ENCODE measurements at places on chromosomes 4 and X.

DNA sequence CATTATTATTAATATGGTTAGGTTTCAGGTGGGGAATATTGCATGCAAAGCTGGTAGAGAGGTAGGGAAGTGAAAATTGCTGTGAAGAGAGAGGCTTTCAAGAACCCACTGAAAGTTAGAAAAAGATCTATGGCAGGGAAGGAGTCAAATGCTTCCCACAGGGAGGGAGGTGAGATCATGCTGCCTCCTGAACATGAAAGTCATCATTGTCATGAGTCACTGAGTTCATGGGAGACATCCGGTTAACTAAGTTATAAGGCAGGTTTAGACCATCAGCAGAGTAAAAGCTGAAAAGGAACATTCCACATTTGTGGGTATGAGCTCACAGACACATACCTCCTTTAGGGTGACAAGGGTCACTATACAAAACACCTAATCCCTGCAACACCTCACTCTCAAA is 16.2 kb downstream of the GATB start:
- DNase-seq = no peak

DNA sequence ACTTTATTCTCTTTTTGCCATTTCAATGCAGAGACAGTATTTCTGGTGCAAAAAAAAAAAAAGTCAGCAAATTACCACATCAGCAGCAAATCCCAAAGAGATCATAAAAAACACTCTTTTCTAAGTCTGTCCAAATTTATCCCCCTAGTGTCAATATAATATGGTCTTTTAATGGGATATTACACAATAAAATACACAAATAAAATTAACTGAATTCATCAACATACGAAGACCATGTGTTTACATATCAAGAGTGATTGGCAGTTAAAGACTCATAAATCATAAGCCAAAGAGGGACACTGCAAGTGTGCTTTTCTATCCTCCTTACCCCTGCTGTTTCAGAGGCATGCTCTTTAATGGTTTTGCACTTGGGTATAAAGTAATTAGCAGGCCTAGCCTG is 340.2 kb upstream of the DKK2 start:
- no peak for DNase-seq

DNA sequence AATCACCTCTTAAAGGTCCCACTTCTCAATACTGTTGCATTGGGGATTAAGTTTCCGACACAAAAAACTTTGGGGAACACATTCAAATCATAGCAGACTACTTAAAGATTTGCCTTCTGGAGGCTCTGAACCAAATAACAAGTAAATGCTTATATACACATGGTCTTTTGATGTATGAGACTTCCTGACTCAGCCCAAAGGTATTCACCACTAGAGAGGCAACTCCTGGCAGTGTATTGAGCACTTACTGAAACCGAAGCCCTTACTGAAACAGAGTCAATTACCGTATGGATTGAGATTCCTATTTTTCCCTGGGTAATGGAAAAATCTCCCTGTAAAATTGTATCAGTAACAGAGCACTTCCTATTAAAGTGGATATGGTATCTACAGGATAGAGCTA is 45.4 kb downstream of the ZCCHC13 start:
- no peak for DNase-seq

GRCh38 chr4:4730249-4730648 is 129.2 kb upstream of the MSX1 start:
- no peak for DNase-seq

- DNase-seq = no peak
These were observed 24.9 kb downstream of the PALLD start for GRCh38 chr4:168521721-168522120.

DNA sequence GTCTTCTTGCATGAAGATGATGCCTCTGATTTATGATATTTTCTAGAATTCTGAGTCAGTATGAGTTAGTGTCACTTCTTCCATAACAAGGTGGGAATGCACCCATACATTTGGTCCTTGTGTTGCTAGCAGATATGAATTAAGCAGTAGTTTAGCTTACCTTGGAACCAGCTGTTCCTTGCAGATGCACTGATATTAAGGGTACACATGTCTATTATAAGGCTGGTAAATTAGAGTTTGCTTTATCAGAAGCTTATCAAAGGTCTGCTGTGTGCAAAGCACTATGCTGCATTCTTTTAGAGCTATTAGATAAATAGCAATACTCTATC is 36.5 kb downstream of the AFF1 start:
- no peak for DNase-seq

GRCh38 chrX:6685489-6685888 is 150.6 kb upstream of the VCX3A start:
- no peak for DNase-seq

- DNase-seq = no peak
These were observed 183.7 kb downstream of the SOWAHB start for GRCh38 chr4:76714226-76714625.

DNA sequence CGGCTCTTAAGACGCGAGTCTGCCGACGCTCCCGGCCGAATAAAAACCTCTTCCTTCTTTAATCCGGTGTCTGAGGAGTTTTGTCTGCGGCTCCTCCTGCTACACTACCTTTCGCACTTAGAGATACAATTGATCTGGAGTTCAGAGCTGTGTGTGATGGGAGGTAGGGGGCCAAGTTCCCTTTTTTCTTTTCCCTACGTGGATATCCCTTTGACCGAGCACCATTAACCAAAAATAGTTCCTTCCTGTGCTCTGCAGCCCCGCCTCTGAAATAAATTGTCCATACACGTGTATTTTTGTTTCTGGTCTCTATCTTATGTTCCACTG is 555 bp upstream of the PGM2 start:
- no peak for DNase-seq

DNA sequence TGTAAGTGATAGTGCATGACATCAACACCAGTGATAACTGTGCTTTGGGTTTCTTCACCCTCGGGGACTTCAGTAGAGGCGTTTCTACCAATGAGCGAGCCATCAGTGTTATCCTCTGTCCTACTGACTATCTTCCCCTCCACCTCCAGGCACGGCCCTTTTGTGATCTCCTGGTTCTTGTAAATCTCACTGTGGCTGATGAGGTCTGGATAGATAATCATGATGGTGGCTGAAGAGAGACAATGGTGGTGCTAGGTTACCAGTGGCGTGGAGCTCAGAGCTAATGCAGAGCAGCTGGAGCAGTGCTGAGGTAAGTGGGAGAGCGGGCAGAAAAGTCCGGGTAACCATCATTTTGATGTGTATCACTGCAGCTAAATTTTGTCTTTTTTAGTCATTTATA is 816.6 kb downstream of the GLUD2 start:
- no peak for DNase-seq

GRCh38 chrX:20309806-20310205 is 43.1 kb upstream of the RPS6KA3 start:
- no peak for DNase-seq

DNA sequence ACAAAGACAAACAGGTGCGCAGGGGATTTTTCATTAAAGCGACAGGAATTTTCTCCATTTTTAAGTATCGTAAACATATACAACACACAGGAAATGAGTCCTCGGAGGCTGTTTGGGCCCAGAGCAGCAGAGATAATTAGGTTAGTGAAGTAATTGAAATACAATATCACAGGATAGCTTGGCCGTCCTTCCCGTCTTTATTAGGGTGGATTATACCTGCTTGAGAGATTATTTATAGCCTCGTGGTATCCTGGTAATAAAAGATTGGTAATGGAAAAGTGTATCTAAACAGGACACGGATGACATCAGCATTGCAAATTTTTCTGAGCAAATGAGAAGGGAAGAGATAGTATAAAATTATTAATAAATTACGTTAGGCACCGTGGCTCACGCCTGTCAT is 68.2 kb downstream of the CRLF2 start:
- DNase-seq = no peak

- DNase-seq = peak; percentile 18
These were observed 127.1 kb downstream of the FBXO8 start for GRCh38 chr4:174156239-174156826.

GRCh38 chrX:31213941-31214340 is 142.1 kb upstream of the FTHL17 start:
- DNase-seq = peak; percentile 40

DNA sequence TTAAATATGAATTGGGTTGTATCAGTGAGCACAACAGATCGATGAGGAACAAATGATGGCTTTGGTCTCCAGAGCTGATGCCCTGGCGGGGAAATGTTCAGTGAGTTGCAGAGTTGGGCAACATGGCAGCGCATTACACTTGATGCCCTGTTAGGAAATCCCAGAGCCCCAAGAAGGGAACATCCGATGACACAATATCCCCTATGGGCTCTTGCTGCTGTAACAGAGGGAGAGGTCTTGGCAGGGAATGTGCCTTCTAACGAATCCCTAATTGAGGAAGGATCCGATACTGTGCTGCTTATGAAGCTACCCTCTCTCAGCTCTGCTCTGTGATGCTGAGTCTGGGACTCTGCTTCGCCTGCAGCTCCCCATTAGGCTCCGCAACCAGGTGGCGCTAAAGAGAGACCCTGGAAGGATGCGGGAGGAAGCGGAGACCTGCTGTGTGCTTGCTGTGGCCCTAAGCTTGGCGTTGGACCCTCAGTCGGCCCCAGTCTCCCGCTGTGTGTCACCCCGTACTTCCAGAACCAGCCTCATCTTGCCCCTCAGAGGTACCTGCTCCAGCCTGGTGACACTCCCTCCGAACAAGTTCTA is 38.9 kb downstream of the PDHA1 start:
- peak; percentile 36 for DNase-seq

- no peak for DNase-seq
These were observed 3.1 kb downstream of the CT45A10 start for GRCh38 chrX:135890087-135890585.

GRCh38 chr4:96035727-96036126 is 195.8 kb downstream of the PDHA2 start:
- DNase-seq = no peak

DNA sequence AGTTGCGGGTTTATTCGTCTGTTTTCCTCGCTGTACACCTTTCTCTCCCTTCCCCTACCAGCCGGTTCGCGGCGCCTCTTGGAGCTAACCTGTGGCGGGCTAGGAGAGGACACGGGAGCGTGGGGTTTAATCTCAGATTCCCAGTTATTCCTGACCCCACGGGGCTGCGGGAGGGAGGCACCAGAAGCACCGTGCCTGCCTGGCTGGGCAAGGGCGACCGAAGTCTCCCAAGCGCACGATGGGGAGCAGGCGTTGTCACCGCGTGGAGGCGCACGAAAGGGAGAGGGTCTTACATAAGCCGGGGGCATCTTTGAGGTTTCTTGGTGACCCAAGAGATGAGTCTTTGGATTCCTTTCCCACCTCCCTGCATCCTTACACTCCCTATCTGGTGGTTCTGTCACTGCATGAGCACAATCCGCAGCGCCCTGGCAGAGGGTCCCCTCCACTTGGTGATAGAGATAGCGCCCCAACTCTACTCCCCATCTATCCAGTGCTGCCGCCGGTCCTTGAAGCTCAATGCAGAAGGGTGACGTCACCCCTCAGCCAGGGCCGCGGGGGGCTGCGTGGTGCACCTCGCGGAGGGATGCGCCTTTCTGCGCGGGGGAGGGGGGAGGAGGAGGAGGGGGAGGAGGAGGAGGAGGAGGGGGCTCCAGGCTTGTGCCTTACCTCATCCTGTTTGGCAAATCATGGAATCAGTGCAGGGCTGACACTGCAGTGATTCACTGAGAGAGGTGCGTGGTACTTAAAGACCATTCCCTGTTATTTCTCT is 793 bp downstream of the TSPAN7 start:
- DNase-seq = peak; percentile 16

GRCh38 chr4:3054169-3054759 is 20.1 kb downstream of the HTT-AS start:
- DNase-seq = no peak

DNA sequence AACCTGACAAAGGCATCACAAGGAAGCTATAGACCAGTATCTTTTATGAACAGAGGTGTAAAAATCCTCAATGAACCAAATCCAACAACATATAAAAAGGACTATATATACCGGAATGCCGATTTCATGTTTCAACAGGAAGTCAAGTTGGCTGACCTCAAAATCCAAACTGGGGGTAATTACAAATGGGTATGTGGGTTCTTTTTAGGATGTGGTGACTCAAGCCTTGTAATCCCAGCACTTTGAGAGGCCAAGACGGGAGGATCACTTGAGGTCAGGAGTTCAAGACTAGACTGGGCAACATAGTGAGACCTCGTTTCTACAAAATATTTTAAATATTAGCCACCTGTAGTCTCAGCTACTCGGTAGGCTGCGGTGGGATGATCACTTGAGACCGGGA is 10.4 kb downstream of the PRSS48 start:
- DNase-seq = no peak

GRCh38 chr4:24910499-24910898 is 2.3 kb downstream of the CCDC149 start:
- DNase-seq = no peak

DNA sequence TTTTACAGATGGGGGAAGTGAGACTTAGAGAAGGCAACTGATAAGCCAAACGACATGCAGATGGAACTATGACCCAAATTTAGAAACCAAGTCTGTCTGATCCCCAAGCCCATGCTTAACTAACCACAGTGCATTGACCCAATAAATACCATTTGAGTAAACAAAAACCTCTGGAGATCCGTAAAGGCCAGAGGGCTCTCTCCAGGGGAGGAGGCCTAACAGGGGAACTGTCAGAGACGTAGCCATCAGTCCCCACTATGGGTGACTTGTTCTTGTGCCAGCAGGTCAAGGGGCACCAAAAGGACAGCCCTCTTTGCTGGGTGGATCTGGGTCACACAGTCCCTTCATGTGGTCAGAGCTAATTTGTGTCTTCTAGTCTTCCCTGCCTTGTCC is 420.2 kb downstream of the BCOR start:
- DNase-seq = no peak

GRCh38 chrX:97224148-97224547 is 340.4 kb downstream of the RPA4 start:
- DNase-seq = no peak

DNA sequence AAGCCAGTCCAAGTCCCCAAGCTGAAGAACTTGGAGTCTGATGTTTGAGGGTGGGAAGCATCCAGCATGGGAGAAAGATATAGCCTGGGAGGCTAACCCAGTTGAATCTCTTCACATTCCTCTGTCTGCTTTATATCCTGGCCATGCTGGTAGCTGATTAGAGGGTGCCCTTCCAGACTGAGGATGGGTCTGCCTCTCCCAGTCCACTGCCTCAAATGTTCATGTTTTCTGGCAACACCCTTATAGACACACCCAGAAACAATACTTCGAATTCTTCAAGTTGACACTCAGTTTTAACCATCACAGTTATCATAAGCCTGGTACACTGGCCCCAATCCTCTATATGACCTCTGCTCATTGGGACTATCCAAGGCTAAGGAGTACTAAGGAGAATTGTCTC is 124.1 kb upstream of the WDR1 start:
- no peak for DNase-seq

GRCh38 chrX:135345107-135345589 is 35.9 kb downstream of the ETDC start:
- no peak for DNase-seq

- DNase-seq = no peak
These were observed 1326.3 kb downstream of the C4orf33 start for GRCh38 chr4:130422261-130422660.

Measured in B cell (primary cell).